Activated naive CD4-positive, alpha-beta T cell treated with Interleukin-2 at 50 U/mL for 16 hours (primary cell): ENCODE measurements at places on chromosomes 12 and 14.
A peak's percentile ranks its signal among the peaks of the same experiment; 100 is the strongest.

DNA sequence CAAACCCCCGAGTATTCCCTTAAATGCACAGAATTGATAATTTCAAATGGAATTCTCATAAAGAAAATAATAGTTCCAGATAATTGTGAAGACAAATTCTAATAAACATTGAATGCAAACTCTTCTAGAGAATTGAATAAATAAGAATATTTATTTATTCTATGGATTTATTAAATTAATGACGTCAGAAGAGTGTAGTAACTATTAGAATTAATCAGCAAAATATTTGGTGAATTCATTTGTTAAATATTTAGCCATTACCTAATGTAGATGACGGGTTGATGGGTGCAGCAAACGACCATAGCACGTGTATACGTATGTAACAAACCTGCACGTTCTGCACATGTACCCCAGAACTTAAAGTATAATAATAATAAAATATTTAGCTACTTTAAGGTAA is 33.4 kb upstream of the TBPL2 start:
- DNase-seq = no peak

GRCh38 chr12:109888179-109889020 is 8.1 kb upstream of the GLTP start:
- DNase-seq = peak; percentile 34

DNA sequence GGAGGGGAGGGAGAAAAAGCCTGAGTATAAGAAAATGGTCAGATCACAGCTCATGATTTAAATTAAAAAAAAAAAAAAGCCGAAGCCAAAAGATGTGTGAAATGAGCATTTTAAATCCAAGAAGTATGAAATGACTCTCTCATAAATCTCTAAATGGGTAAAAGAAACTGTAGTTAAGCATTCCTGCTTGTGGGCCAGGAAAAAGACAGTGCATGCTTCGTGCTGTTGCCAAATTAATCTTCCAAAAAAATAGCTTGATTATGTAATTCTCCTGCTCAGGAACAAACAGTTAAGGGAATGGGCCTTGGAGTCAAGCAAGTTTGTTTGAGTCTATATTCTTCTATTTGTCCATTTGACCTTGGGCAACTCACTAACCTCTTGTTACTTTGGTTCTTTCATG is 325.4 kb upstream of the SEL1L start:
- no peak for DNase-seq

DNA sequence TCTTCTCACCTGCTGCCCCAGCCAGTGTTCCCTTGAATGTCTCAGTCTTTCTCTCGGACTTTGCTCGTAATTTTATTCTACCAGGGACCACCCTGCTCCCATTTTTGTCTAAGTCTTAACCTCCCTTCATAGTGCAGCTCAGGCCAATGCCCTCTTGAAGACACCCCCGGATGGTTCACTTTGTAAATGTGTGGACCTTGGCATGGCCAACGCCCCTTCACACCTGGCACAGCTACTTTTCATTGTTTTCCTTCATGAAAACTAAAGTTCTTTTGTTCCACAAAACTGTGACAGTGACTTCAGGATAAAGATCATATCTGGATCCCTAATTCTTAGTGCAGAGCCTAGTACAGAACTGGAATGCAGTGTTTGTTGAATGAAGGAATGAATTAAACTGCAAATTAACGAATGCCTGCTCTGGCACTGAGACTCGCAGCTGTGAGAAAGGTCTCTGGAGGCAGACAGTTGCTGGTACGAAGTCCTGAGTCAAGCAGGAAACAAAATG is 3.5 kb upstream of the RNASE4 start:
- no peak for DNase-seq

- DNase-seq = no peak
These were observed 1.8 kb upstream of the COX14 start for GRCh38 chr12:50110127-50110761.
